ENCODE measurements at places on chromosomes 7 and 10.

- no peak for DNase-seq
Observed at GRCh38 chr7:131949659-131950058, 393.2 kb upstream of the PODXL start.

DNA sequence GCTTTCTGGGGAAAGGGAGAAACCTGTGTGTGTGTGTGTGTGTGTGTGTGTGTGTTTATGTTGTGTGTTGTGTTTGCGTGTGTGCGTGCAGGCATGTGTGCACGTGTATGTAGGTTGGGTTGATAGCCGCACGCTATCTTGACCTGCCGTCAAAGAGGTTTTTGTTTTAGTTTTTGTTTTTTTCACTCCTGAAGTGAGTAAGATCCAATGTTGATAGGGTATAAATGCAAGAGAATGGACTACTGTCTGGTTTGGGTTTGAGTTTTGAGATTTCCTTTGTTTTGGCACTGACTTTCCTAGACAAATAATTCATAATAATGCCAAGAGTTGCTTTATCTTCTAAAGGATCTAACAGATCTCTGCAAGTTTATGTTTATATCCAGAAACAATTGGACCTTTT, 27.8 kb downstream of the POU6F2 start:
- no peak for DNase-seq

GRCh38 chr10:104040382-104040781, 45.3 kb downstream of the COL17A1 start:
- no peak for DNase-seq

DNA sequence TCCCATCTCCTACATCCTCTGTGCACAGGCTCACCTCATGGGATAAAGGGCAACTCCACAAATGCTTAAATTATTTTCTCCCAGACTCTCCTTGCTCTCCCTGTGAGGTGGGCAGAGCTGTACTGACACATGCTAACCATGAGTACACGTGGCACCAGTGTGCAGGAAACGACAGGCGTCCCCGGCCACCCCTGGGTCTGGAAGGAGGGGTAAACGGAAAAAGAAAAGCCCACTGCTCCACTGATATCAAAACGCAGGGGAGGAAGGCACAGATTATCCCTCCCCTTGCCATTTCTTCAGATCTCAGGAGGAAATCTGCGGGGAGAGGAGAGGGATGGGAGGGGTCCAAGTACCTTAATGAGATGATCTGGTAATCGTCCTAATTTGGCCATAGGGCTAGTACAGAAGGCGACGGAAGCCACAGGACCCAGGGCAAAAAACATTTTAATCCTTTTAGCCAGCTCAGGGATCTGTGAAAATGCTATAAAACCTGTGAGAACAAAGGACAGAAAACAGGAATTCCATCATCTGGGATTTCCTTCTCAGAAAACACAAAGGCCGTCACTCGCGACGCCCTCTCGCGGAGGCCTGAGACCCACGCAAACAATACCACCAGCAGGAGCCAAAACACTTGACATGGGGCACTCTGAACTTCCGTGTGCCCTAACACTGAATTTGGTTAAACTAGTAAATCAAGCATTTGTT, 17.8 kb upstream of the CH25H start:
- no peak for DNase-seq

- DNase-seq: no peak
Observed at GRCh38 chr7:136857573-136857972, 10.9 kb upstream of the CHRM2 start.

- no peak for DNase-seq
Observed at GRCh38 chr7:157738066-157738460, 401.3 kb downstream of the DNAJB6 start.
